ENCODE measurements at places on chromosomes 3 and 15.

DNA sequence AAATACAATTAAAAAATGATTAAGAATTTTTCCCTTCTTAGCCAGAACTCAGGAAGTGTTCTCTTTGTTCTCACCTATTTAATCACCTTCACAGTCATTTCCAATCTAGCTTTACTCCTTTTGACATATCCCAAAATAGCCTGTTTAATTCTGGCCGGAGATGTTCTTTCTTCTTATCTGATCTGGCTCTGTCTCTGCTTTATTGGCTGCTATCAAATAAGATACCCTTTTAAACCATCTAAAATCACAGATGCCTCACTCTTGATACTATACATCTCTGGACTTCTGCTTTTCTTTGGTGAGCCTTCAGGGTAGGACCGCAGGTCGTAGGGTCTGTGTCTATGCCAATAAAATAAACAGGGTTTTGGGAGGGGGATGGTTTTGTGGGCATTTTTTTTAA is 319.2 kb upstream of the SEMA6D start:
- no peak for DNase-seq

GRCh38 chr3:188169830-188170455 is 16.0 kb downstream of the LPP start:
- no peak for DNase-seq

DNA sequence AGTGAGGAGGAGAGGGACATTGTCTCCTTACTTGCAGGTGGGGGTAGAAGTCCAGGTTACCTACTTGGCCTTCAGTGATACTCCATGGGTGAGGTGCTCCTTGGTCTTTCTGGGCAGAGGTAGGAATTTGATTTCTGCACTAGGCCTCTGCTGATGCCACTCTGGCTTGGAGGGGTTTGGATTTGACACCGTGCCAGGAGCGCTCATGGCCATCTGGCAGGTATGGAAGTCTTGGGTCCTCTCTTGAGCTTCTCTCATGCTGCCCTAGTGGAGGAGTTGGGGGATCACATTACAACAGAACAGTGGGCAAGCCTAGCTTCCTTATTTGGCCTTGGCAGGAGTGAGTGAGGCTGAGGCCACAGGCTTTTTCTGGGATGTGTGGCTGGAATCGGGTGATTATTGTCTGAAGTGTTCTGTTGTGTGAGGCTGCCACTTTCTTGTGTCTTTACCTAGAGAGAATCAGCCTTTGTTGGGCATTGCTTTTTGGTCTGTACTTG is 525.0 kb downstream of the GABRG3 start:
- DNase-seq, result no peak

DNA sequence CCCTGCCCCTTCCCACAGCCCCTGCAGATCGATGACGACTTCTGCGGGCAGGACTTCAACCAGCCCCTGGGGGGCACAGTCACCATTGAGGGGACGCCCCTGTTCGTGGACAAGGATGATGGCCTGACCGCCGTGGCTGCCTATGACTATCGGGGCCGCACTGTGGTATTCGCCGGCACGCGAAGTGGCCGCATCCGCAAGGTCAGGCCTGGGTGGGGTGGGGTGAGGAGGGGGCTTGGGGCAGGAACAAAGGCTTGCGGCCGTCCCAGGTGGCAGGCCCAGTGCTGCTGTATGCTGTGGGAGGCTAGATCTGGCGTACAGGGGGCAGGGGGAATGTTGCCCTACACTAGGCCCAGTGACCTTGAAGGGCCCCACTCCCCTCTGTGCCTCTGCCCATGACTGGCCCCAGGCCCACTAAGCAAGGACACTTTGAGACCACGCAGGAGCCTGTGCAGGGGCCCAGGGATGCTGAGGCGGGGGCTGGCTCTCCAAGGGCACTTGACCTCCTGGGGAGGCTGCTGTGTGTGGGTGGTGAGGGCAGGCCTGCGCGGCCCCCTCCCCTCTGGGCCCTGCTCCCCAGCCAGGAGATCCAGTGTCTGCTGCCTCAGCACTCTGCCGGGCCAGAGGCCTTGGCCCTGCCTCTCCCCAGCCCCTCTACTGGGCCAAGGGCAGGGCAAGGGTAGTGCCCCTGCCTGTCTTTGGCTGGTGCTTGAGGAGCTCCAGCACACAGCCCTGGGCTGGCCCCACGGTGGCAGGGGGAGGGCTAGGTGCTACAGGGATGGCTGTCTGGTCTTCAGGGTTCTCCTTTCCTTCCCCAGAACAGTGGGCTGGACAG is 8.7 kb downstream of the PLXNA1 start:
- DNase-seq, result no peak

DNA sequence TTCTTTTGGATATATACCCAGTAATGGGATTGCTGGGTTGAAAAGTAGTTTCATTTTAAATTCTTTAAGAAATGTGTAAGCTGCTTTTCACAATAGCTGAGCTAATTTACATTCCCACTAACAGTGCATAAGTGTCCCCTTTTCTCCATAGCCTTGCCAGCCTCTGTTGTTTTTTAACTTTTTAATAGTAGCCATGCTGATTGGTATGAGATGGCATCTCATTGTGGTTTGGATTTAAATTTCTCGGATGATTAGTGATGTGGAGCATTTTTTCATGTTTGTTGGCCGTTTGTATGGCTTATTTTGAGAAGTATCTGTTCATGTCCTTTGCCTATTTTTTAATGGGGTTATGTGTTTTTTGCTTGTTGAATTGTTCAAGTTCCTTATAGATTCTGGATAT is 444.3 kb upstream of the ATP11B start:
- DNase-seq, result no peak

GRCh38 chr15:49832511-49832910 is 211.7 kb downstream of the DTWD1 start:
- peak; percentile 21 for DNase-seq

DNA sequence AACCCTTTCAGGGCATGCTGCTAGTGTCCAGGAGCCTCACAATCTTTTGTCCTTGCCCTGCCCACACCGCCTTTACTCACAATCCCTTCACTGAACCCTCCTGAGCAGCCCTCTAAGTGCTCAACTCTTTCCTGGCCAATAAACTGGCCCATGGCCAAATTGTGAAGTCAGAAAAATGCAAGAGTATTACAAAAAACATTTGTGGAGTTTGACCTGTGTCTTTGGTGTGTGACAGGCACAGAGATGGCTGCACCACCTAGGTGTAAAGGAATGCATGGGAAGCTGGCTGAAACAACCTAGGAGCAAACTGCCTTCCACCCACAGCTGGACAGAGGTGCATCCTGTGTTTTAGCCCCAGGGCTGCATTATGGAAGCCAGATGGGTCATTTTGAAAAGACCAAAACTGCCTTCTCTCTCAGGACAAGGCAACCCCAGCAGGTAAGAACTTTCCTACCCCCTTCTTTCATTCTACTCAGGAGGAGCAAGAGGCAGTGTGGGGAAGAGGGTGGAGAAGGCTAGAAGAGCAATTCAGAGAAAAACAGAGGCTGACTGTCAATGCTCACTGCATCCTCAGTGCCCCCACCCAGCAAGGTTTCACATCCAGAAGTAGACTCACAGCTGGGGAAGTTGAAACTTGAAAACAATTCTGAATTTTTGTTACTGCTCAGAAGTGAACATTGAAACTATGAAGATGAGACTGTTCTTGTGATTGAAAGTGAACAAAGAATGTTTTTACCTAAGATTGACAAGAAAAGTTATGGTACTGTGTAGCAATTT is 78.6 kb downstream of the TRIM42 start:
- DNase-seq, result no peak

DNA sequence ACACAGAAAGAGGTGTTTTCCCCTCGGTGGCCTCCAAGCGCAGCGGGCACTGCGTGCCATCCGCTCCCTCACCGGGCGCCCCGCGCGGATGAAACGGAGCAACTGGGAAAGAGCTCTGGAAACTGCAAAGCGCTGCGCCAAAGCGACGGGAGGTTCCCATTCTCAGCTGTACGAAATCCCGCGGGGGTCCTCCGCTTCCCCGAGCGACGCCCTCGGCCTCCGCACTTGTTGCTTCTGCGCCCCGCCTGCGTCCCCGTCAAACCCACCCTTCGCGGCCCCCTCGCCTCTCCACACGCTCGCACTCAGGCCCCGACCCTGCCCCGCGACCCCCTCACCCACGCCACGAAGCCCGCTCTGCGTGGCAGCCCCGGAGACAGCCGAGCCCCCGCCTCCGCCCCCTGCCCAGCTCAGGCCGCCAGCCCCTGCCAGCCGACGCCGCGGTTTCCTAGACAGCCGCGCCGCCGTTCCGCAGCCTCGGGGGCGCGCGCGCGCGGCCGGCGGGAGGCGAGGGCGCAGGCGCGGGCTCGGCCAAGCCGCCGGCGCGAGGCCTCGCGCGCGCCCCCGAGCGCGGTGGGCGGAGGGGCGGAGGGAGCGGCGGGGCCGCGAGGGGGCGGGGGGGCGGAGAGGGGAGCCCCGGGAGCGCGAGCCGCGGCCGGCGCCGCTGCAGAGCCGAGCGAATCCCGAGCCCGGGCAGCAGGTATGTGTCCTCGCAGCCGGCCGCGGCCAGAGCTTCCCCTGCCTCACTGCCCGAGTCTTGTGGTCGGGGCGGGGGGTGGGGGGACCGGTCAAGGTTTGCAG is at the start of gene TMEM266:
Gene TMEM266 (plus strand): TSS at position 666 of the 798 bp plus-strand sequence. CDS start 74,279 bp downstream, outside the sequence.
- DNase-seq, result no peak

GRCh38 chr3:9862391-9863057 is 17.5 kb downstream of the CIDEC start:
- DNase-seq, result no peak

- no peak for DNase-seq
Observed at GRCh38 chr3:110267304-110267845, 804.2 kb upstream of the NECTIN3 start.

GRCh38 chr3:53711387-53711786 is 134.8 kb downstream of the CHDH start:
- DNase-seq, result no peak

GRCh38 chr15:69939513-69940440 is 157.9 kb downstream of the TLE3 start:
- DNase-seq, result no peak

DNA sequence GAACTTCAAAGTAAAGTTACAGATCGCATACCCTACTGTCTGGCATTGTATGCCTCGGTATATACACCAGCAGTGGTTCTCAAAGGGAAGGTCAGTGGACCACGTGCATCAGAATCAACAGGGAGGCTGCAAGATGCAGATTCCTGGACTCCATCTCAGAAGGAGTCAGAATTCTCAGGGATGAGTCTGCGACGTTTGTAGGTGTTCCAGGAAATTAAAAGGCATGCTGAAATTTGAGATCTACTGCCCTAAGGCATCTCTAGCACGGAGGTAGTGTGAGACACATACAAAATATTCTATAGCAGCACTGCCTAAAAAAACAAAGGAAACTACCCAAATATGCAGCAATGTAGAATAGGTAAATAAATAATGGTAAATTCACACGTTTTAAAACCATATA is 136.8 kb upstream of the BNIP2 start:
- no peak for DNase-seq

- no peak for DNase-seq
Observed at GRCh38 chr15:75356517-75356916, 9.7 kb downstream of the NEIL1 start.

GRCh38 chr3:140135461-140135860 is 200.5 kb downstream of the CLSTN2 start:
- DNase-seq, result no peak

GRCh38 chr3:31242026-31242960 is 290.4 kb upstream of the STT3B start:
- DNase-seq, result no peak

DNA sequence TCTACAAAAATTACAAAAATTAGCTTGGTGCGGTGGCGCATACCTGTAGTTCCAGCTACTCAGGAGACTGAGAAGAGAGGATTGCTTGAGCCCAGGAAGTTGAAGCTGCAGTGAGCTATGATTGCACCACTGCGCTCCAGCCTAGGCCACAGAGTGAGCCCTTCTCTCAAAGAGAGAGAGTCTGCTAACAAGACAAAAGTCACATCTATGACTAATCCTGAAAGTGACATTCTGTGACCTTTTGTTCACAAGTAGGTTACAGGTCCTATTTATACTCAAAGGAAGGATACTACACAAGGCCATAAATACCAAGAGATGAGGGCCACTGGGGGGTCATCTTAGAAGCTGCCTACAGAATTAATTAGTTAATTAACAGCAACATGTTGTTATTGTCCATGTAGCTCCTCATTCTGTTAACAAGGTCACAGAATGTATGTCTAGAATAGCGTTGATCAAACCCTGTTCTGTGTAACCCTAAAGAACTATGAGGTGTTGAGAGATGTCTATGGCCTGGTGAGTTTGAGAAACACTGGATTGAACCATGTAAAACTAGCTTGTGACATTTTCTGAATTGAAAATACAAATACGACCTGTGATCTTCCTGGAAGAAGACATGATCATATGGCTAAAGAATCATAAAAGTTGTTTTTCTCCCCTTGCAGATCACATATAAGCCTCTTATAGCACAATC is 97.0 kb downstream of the SAMMSON start:
- DNase-seq, result no peak

- no peak for DNase-seq
Observed at GRCh38 chr3:53554559-53555067, 60.2 kb downstream of the CACNA1D start.

DNA sequence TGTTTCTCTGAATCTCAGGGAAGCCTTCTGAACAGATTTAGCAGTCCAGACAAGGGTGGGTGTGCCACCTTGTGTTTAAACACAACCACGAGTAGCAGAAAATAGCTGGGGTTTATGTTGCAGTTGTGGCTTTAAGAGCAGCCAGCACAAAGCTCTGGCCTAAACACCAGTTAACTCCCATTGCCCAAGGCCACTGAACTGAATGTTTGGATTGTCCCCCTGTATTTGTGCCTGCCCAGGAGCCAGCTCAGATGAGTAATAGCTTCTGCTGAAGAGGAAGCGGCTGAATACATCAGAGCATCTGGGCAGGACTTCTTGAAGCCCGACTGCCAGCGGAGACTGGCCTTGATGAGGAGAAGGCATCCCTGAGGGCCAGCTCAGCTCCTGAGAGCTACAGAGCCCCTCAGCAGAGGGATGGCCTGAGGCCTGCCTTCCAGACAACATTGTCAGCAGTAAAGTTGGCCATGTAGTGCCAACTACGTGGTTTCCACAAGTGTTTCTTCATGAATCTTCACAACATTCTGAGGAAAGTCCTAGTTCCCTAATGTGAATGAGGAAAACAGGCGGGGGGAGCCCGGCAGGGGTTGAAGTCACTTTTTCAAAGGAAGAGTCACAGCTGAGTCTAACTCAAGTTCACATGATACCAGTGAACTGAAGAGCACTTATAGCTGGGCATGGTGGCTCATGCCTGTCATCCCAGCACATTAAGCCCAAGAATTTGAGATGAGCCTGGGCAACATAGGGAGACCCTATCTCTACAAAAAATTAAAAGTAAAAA is 65.8 kb upstream of the ZBTB38 start:
- peak; percentile 55 for DNase-seq

DNA sequence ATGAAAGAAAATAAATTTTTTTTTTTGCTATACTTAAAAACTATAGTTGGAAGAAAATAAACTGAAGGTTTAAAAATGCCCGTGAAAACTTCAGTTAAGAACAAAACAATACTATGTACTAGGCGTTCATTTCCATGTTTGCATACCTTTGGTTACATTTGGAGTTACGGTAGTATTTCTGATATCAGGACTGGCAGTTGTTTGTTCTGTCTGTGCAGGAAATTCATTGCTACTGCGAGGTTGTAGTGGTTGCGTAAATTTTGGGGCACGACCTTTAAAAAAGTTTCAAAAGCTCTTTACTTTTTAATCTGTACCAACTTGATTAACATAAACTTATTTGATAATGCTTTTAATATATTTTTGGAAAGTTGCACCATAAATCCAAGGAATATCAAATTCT is 47.9 kb downstream of the ST3GAL6 start:
- no peak for DNase-seq

- DNase-seq, result no peak
Observed at GRCh38 chr3:37479981-37480380, 305.6 kb upstream of the LRRFIP2 start.
